ENCODE measurements at places on chromosomes 2 and 18. TPM values are rescaled to one million over a fixed set of nuclear protein-coding genes. Genes with fewer than 3 reads are reported as not detected.

The FOXD4L1 gene
- total RNA-seq, result not detected

The BOD1L2 gene
- not detected for total RNA-seq

The SIGLEC15 gene
- total RNA-seq, result 0.32 TPM

The GPR17 gene
- not detected for total RNA-seq

The CMPK2 gene
- total RNA-seq, result 8.7 TPM

The MSH6 gene
- 31.2 TPM for total RNA-seq

The C2orf66 gene
- 0.26 TPM for total RNA-seq

The RSAD2 gene
- total RNA-seq, result 5.2 TPM

The KCNS3 gene
- 1.1 TPM for total RNA-seq

The ITGA4 gene
- 6.6 TPM for total RNA-seq

The HRH4 gene
- 0.39 TPM for total RNA-seq

DNA sequence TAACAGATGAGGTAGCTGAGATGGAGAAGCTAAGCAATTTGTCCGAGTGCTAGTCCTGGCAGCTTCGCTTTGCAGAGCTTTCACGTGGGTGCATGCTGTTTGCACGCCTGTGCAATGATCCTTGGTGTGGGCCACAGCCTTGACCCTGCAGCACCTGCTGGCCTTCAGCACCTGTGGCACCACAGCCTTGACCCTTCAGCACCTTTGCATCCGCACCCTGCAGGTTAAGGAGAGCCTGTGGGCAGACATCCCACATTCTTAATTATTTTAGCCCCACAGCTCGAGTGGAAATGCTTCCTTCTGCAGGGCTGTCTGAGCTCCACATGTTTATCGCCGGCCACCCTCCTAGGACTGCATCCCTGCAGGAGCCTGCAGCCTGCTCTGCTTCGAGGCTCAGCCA is 19.3 kb downstream of the NCK2 start:
- peak; percentile 83 for DNase-seq

DNA sequence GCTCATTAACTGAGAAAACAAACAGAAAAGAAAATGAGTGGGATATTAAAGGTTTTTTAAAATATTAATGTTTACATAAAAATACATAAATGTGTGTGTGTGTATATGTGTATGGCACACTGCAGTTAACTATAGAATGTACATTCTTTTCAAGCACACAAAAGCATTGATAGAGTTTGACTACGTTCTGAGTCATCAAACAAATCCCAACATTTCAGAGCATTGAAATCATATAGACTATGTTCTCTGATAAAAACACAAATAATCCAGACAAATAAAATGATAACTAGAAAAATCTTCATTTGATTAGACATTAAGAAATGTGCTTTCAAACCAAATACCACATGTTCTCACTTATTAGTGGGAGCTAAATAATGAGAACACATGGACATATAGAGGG is 84.3 kb upstream of the CELF4 start:
- DNase-seq, result no peak

- DNase-seq, result no peak
Observed at GRCh38 chr2:61210332-61210981, 48.5 kb downstream of the C2orf74 start.

DNA sequence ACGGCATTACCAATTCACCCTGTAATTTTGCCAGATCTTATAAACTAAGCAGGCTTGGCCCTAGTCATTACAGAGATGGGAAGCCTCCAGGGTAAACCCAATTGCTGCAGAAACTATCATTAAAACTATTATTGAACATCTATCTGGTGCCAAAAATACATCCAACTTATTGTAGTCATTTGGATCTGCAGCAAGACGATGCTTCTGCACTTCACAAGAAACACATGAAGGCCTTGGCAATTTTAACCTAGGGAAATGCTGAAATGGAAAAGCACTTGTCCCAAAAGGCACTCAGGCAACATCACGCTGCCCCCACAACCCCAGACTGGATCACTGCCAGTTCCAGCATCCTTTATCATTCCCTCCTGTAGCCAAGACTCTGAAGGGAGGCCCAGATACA is 85.3 kb upstream of the ACVR2A start:
- no peak for DNase-seq

DNA sequence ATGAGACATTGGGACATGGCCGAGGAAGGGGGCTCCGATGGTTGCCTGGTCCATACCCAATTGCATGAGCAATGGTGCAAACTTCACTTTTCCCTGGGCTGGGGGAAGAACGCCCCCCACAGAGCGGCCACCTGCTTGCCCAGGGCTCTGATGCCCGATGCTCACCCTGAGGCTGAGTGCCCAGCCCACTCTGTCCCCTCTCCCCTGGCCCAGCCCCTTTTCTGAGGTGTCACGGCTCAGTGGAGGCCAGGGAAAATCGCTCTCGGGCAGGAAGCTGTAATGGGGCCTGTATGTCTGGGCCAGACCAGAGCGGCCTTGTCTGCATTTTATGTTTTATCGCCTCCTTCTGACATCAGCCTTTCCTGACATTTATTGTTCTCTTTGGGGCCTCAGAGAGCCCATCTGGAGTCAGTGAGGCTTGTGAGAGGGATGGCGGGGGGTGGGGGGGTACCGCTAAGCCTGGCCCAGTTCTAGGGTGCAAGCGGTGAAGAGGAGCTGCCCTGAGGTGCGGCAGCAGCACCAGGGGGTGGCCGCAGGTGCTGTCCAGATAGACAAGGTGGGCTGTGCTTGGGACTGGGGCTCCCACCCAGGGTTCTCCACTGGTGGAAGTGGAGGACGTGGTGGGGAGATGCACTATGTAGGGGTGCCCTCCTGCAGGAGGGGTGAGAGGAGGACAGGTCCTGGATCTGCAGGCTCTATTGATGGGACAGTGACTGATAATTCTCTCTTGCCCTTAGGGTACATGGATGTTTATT is 46.2 kb downstream of the INHBB start:
- DNase-seq, result peak; percentile 53

GRCh38 chr2:27843992-27844391 is 46.2 kb downstream of the RBKS start:
- no peak for DNase-seq

DNA sequence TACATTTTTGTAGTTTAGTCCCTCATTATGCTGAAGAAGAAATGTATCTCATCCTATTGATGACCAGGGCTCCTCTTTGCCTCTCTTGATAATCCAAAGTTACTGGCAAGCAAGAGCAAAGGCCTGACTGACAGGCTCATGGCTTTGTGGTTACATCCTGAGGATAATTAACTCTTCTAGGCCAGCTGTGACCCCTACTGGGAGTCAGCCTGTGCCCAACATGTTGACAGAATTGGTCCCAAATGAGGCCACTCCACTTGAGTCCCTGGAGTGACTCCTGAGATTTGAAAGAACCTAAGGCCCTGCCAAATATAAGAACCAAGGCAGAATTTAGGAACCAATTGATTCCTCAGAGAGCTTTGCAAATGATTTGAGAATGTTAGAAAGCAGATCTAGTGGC is 973.8 kb upstream of the CELF4 start:
- DNase-seq, result no peak

GRCh38 chr2:128394007-128394730 is 75.5 kb upstream of the HS6ST1 start:
- DNase-seq, result peak; percentile 65

GRCh38 chr2:15241929-15242328 is 319.2 kb downstream of the NBAS start:
- no peak for DNase-seq

DNA sequence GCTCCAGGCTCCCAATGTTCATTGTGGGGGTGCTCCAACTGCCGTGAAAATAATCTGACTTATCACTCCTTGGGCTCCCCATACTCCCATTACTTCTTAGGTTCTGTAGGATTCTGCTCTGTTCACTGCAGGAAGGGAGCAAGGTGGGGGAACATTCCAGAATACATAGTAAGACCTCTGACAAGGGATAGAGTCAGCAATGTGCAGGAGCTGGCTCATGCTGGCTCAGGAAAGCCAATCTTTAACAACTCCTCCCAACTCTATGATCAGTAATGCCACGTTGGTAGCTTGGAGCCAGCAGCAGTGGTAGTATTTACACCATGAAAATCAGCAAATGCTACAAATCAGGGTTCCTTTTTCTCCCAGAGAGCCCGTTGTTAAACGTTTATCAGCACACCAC is 44.4 kb downstream of the FECH start:
- no peak for DNase-seq

GRCh38 chr18:61085036-61085435 is 248.2 kb upstream of the CDH20 start:
- DNase-seq, result no peak

GRCh38 chr2:98484121-98484557 is 39.5 kb downstream of the INPP4A start:
- peak; percentile 57 for DNase-seq

DNA sequence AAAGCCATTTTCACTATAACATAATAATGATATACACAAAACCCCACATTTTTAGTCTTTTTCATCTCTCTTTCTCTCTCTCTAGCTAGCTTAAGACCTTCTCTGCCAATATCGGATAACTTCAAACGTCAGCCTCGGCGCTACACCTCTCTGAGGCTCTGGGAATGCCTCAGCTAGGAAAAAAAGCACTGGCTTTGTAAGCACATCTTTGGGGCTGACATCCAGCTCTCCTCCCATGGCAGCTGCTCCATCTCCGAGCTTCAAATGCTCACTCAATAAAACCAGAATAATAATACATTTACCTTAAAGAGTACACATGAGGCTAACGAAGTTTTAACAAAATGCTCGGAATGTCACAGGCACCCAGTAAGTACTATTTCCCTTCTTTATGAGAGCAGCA is 10.8 kb downstream of the RNU4ATAC start:
- DNase-seq, result no peak

- DNase-seq, result no peak
Observed at GRCh38 chr2:220167956-220168355, 540.5 kb downstream of the SLC4A3 start.

GRCh38 chr2:229160180-229160579 is 110.9 kb downstream of the PID1 start:
- DNase-seq, result no peak

- no peak for DNase-seq
Observed at GRCh38 chr2:28754321-28754720, 2.7 kb downstream of the PPP1CB start.

- DNase-seq, result no peak
Observed at GRCh38 chr2:221360742-221361141, 211.4 kb downstream of the EPHA4 start.

DNA sequence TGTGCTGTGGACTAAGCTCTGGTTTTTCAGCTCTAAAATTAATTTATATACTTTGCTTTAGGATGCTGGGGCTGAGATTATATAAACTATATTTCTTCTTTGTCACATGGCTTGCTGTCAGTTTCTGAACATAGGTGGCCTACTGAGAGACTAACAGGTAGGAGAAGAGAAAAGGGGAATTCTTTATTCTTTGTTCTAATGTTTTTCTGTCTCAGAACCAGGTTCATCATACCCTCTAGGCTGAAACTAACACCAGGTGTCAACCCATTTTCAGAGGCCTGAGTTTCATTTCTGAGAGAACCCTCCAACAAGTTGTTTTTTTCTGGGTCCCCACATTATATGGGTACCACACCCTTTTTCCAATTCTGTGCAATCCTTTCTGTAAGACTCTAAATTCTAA is 843.6 kb downstream of the TRIB2 start:
- DNase-seq, result no peak

DNA sequence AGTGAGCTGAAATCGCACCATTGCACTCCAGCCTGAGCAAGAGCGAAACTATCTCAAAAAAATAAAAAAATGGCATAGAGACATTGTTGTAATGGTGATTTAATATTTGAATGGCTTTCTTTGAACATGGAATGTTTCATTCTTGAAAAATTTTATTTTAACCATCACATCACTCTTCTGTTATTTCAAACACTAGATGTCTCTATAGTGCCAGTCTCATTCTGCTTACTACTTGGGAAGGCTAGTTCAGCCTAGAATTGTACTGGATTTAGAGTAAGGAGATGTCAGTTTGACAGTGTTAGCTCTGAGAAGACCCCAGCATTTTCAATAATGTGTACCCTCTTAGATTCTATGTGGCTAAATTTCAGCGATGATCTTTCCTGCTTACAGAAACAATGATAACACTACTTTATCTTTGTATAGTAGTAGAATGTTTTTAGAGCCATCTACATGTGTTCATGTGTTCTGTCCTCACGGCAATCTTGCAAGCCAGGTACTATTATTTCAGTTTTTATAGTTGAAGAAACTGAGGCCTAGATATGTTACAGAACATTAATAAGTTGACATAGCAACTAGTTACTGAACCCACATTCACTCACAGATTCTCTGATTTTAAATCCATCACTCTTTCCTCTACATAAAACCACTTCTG is 142.9 kb upstream of the ZSWIM2 start:
- no peak for DNase-seq

DNA sequence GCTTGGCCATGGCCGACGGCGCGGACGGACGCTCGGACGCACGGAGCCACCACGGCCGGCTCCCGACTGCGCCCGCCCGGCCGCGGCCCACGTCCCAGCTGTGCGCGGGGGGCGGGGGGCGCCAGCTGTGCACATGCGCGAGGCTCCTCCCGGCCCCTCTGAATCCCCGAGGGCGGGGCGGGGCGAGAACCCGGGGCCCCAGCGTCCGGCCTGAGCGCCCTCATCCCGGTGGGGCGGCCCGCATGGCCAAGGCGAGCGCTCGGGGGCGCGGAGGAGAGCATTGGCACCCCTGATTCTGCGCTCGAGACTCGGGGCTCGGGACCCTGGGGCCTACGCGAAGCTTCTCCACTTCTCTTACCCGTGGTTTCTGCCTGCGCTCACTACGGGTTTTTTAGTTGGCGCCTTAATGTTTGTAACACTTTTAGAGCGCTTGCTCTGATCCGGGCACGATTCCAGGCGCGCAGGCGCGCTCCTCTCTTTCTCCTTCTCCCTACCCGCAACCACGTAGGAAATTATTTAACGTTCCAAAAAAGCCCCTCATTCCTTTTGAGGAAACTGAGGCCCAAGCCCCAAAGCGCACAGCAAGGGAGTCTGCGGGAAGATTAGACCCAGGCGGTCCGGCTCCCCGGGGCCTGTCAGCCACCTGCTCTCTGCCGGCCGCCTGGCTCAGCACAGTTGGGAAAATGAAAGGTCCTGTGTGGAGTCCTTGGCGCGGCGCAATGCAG is at the start of gene PXDN:
Gene PXDN (minus strand): TSS at position 70 of the 725 bp plus-strand sequence. CDS start 60 bp downstream, at position 10.
- DNase-seq, result peak; percentile 88

Data from mesenteric fat pad (tissue), 1 donor.